ENCODE measurements at places on chromosomes 7 and 10.
A peak's percentile ranks its signal among the peaks of the same experiment; 100 is the strongest.

- no peak for DNase-seq
These were observed 14.4 kb downstream of the ANTXRL start for GRCh38 chr10:46301056-46301645.

DNA sequence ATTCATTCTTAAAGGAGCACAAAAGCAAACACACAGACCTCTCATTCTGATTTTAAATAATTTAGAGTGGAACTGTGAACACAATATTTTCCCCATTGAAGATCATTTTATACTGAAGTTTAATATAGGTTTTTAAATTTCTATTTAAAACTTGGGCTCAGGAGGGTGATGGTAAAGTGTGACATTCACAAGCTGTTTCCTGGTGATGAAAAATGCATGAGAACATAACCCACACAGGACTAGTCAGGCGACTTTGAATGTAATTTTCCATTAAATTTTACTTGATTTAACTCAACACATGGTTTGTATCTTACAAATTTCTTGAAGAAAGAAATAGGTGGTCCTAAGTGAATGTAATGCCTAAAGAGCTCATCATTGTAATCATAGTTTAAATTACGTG lies 143.6 kb downstream of the CDK14 start:
- DNase-seq, result no peak

DNA sequence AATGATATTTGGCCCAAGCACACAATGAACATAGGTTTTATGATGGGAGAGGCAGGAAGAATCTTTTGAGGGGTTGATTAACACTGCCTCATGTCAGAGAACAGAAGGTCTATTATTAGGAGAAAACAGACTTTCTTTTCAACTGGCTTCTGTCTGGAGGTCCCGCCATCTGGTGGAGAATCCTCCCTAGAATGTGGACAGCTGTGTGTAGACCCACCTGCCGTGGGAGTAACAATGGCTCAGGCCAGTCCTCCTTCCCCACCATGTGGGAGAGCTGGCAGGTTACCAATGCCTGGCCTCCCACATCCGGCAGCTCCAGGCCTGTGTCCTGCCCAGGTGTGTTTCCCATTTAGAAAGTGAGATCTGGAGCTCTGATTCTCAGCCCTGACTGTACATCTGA lies 70.4 kb upstream of the AOAH start:
- DNase-seq, result peak; percentile 5

DNA sequence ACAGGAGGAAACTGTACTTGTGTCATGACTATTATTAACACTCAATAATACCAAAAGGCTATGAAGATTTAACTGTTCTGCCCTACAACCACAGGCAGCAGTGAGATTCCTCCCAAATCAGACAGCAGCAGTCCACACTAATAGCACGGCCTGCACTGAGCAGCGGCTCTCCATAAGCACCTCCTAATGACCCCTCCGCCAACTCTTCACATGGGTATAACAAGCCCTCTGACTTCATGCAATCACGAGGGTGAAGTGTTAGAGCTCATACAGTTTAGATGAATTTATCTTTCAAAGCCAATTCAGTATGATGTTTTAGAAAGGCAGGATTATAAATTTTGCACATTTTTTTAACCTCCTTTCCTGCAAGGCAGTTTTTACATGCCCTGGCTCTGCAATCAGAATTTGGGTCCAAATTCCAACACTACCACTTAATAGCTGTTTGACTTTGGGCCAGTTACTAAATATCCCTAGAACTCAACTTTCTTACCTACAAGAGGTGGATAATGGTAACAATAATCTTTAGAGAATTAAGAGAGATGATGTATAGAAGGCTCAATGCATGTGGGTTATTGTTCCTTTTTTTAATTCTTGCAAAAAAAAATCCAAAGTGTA lies 617.1 kb downstream of the KCNMA1 start:
- no peak for DNase-seq

GRCh38 chr7:3591944-3592343 lies 290.9 kb downstream of the SDK1 start:
- DNase-seq, result no peak

GRCh38 chr7:20532890-20533289 lies 82.6 kb upstream of the ABCB5 start:
- no peak for DNase-seq

DNA sequence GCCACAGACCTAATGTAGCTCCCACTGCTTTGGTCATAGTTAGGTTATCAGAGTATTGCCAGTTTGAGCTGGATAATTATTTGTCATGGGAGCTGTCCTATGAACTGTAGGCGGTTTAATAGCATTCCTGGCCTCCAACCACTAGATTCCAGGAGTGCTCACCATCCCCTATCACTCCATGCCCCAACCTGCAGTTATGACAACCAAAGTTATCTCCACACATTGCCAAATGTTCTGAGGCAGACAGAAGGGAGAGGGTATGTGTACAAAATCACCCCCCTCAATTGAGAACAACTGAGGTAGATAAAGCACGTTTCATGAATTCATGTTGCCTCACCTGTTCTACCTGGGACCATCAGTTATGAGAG lies 119.0 kb upstream of the CACUL1 start:
- no peak for DNase-seq

DNA sequence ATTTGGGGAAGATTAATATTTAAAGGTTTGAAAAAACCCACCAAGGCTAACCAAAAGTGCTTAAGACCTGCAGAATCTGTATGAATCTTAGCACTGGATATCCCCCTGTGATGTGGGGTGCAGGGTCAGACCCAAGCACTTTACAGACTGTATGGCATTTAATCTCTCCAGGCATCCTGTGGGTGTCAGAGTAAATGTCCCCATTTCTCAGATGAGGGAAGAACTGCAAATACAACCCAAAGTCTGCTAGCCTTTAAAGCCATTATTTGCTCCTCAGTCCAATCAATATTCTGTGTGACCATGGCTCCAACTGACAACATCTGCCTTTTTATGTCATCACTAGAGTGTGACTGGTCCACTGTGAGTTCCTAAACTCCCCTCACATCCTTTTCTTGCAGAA lies 10.0 kb upstream of the MBL2 start:
- no peak for DNase-seq

DNA sequence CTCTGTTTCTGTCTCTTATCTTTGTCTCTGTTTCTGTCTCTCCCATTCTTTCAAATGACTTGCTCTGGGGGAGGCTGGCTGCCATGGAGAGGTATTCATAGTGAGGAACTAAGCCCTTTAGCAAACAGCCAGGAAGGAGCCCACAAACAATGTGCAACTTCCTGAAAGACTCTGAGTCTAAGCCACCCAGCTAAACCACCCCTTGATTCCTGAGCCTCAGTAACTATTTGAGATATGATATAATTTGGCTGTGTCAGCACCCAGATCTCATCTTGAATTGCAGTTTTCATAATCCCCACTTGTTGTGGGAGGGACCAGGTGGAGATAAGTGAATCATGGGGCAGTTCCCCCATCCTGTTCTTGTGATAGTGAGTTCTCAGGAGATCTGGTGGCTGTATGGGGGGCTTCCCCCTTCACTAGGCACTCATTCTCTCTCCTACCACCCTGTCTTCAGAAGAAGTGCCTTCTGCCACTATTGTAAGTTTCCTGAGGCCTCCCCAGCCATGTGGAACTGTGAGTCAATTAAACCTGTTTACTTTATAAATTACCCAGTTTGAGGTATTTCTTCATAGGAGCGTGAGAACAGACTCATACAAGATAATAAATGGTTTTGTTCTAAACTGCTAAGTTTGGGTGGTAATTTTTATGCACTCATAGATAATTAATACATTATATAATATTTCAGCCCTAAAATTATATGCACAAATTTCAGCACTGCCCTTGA lies 121.2 kb upstream of the FOXP2 start:
- DNase-seq, result no peak

GRCh38 chr10:35345383-35345742 lies 9.1 kb downstream of the CCNY start:
- DNase-seq, result no peak

DNA sequence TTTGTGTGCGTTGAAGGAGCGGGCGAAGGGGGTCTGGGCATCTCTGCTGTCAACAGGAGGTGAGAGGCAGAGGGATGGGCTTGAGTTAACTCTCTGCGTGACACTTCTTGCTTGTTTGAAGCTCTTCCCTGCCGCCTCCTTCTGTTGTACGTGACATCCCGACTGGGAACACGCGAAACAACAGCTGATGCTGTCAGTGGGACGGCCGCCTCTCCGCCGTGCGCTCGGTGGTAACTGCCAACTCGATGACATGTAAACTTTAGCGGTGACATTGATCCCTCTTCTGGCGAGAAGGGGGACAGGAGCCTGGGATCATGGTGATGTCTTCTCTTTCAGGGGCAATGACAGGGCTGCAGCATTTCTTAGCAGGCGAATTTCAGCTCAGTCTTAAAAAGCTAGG lies 394.5 kb downstream of the TYW1 start:
- no peak for DNase-seq

DNA sequence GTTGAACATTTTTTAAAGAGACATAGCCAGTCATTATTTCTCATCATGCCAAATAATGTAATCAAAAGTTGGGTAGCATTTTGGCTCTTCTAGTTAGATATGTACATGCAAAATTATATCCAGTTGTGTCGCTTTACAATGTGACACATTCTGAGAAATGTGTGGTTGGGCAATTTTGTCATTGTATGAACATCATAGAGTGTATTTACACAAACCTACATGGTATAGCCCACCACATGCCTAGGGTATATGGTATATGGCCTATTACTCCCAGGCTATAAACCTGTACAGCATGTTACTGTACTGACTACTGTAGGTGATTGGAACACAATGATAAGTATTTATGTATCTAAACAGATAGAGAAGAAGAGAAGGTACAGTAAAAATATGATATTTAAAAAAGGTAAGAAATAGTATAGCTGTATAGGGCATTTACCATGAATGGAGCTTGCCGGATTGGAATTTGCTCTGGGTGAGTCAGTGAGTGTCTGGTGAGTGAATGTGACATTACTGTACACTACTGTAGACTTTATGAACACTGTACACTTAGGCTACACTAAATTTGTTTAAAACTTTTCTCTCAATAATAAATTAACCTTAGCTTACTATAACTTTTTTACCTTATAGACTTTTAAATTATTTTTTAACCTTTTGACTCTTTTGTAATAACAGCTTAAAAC lies 16.5 kb downstream of the ZNF365 start:
- DNase-seq, result no peak

DNA sequence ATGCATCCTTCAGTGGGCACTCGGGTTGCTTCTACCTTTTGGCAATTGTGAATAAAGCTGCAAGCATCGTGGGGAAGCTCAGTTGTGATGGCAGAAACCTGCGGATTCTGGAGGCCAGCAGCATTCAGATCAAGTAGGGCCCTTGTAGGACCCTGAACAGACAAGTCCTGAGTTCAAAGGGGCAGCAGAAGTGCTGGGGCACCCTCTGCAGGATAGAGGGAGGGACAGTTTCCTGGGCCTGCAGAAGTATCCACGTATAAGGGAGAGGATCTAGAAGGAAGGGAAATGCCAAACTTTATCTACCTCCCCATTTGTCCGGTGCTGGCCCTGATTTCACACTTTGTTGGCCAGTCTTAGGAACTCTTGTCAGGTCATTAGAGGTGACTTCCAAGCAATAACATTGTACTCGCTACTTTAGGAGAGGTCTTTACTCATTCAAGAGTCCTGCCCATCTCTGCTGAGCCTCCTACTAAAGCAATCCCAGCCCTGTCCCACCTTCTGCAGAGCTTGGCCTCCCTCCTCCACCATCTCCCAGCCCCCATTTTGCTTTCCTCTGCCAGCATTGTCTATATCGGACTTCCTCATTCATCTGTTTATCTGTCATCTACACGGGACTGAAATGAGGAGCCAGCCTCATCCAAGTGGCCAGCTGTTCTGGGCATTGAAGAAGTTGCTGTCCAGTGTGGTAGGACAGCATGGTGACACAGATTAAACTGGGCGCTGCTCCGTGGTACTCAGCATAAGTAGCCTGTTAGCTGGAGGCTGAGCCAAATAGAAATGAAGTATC lies 26.6 kb upstream of the R3HCC1L start:
- DNase-seq, result no peak

GRCh38 chr10:109784236-109784635 lies 139.1 kb downstream of the XPNPEP1 start:
- no peak for DNase-seq

DNA sequence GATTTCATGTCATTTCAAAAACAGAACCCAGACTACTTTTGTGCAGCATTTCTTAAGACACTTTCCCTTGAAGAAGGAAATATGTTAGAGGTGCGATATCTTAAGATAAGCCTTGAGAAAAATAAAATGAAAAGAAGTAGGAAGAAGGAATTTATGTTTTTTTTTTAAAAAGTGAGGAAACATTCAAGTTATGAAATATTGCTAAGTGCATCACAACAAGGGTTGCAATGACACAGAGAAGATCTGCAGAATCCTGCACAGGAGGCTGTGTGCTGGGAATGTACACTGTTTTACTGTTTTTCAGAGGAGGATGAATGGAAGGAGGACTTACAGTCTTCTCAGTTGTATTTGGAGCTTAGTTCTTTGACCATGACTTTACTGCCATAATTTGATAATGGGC lies 79.8 kb upstream of the NME8 start:
- no peak for DNase-seq

Measured in NCI-H1105 (cell line).